Fibroblast of skin of right biceps (primary cell): ENCODE measurements at places on chromosomes 4 and X.

GRCh38 chr4:123783151-123783790 is 386.7 kb downstream of the SPRY1 start:
- DNase-seq = peak; percentile 71

GRCh38 chrX:46456125-46456922 is 88.9 kb downstream of the ZNF674 start:
- no peak for DNase-seq

DNA sequence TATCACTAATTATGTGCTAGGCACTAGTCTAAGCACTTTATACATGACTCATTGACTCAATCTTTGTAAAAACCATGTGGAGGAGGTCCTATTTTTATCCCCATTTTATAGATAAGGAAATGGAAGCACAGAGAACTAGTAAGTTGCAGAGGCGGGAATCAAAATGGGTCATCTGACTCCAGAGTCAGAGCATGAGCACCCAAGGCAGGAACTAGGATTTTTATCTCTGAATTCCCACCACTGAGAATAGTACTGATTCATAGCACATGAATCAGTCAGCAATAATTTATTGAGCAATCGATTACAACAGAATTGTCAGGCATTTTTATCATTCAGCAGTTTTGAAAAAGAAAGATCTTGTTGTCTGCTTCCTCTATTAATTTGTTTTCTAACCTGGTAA is 19.3 kb downstream of the SCARB2 start:
- DNase-seq = peak; percentile 95

DNA sequence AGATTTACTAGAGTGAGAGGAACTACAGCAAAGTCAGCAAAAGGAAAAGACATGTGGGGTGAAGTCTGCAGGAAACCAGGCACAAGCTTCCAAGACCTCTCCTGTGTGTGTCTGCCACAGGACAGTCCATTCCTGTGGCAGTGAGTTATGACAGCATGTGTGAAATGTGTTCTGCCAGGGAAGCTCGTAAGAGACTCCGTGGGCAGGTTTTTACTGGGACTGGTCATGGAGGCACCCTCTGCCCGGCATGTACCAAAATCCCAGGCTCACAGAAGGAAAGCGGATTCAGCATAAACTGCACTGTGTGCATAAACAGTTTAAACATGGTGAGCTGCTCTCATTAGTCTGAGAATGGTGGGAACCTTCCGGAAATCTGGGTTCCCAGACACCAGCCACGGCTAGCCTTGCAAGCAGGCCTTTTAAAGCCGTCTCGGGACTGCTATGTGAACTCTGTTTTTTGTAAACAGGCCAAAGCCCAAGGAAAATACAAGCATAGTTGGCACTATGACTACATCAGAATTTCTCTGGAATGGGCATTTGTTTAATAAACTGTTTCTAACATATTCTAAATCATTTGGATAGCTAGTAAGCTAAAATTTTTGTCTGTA is 288.5 kb downstream of the TENM3 start:
- DNase-seq = no peak

GRCh38 chr4:99648321-99648720 is 9.3 kb downstream of the C4orf54 start:
- no peak for DNase-seq

DNA sequence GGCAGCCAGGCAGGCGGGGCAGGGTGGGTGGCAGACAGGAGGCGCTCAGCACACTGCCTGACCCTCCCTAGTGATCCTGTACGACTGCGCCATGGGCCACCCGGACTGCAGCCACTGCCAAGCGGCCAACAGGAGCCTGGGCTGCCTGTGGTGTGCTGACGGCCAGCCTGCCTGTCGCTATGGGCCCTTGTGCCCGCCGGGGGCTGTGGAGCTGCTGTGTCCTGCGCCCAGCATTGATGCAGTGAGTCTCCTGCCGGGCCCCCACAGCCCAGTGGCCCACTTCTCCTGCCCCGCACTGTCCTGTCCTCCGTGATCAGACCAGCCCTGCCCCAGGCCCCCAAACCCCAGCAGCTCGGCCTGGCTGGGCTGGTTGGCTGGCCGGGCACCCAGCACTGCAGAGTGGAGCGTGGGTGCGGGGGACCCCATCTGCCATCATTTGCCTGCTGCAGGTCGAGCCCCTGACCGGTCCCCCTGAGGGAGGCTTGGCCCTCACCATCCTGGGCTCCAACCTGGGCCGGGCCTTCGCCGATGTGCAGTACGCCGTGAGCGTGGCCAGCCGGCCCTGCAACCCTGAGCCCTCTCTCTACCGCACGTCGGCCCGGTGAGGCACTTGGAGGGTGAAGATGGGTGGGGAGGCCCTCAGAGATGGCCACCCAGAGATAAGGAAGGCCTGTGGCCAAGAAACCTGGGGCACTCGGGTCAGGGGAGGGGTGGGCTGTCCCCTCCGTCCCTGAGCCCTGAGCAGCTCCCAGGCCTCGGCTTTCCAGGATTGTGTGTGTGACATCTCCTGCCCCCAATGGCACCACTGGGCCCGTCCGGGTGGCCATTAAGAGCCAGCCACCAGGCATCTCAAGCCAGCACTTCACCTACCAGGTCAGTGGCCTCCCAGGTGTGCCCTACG is 7.6 kb downstream of the PLXNB3 start:
- no peak for DNase-seq

DNA sequence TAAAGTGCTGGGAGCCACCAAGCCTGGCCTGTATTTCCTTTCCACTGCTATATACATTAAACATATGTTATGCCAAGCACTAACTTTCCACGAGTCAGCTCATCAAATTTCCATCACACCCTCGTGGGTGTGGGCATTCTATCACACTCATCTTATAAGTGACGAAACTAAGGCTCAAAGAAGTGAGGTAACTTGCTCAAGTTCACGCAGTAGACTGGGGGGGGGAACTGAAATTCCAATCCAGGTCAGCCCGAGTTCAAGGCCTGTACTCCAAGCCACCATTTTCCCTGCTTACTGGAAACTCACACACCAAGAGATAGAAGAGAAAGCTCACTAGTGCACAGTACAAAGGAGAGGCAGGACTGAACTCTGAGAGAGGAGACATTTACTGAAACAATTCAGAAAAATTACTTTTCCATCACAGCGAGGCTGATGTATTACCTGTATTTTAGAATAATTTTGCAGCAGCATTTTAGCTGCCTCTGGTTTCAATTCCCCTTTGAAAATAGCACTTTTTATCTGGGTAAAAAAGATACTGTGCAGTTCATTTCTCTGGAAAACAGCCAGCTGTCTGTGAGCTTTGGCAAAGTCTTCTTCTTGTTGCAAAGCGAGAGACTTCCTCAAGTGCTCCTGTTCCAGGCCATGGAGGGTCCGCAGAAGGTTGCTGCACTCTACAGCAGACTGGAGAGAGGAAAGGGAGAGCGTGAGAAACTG is 76.8 kb downstream of the EVC2 start:
- DNase-seq = peak; percentile 48

DNA sequence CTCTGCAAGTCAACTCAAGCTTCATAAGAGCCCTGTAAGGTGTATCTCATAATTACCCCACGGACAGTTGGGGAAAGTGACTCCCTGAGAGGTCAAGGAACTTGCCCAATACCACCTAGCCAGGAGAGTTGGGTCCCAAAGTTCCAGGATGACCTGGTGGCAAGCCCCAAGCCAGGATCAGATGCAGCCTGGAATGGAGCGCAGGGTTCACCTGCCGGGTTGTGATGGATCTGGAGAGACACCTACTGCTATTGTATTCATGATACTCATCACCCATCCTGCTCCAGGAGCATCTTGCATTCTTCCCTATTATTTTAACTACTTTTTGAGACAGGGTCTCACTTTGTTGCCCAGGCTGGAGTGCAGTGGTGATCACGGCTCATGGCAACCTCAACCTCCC is 36.1 kb downstream of the ZBTB49 start:
- DNase-seq = no peak

GRCh38 chr4:116489739-116490138 is 595.6 kb downstream of the TRAM1L1 start:
- no peak for DNase-seq

- DNase-seq = no peak
Measured at GRCh38 chr4:182901337-182901736, 15.8 kb downstream of the DCTD start.

GRCh38 chr4:104235967-104236366 is 258.7 kb downstream of the CXXC4 start:
- no peak for DNase-seq
